ENCODE measurements at places on chromosomes 5 and 9. TPM values are rescaled to one million over a fixed set of nuclear protein-coding genes. Genes with fewer than 3 reads are reported as not detected.

DNA sequence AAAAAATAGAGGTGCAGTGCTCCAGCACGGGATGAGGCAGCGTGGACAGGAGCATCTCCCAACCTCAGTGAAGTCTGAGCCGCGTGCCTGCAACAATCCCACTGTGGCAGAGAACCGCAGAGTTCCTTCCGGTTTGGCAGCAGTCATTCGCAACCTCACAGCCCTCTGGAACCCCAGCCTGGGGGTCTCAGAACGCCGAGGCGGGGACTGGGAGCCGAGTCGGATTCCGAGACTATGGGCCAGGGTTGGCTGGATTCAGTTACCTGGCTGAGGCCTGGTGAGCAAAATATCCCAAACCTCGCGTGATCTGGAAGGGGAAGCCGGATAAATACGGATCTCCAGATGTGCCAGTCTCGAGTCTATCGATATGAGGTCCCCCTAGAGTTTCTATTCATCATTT is 27.0 kb downstream of the CDKN2A start:
- H3K27ac ChIP-seq: no peak overlapping the region
- H3K4me3 ChIP-seq: no peak overlapping the region
- peaks cover 7% of the 10 kb centered on the region for H3K27me3 ChIP-seq
- H3K36me3 ChIP-seq: no peaks in the 10 kb centered on the region

Gene SLC31A1
- total RNA-seq: 6.7 TPM

DNA sequence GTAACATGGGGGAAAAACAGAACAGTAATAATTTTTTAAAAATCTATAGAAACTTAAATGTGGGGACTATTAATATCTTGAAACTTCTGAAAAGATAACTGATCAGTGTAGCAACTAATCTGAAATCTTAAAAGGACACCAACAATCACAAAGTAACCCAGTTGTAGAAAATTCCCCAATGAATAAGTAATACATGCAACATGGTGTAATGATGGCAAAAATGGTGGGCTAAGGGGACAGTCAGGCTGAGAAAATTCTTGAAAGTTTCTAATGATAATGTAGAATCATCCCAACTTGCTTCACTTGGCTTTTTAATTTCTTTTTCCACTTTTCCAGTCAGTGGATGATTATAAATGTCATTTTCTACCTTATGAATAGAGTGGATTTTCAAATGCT is 5.4 kb downstream of the NFIL3 start:
- peaks cover 49% of the 10 kb centered on the region for H3K4me1 ChIP-seq
- H3K36me3 ChIP-seq: no peaks in the 10 kb centered on the region
- no peak overlapping the region for H3K4me3 ChIP-seq
- H3K27me3 ChIP-seq: no peaks in the 10 kb centered on the region

DNA sequence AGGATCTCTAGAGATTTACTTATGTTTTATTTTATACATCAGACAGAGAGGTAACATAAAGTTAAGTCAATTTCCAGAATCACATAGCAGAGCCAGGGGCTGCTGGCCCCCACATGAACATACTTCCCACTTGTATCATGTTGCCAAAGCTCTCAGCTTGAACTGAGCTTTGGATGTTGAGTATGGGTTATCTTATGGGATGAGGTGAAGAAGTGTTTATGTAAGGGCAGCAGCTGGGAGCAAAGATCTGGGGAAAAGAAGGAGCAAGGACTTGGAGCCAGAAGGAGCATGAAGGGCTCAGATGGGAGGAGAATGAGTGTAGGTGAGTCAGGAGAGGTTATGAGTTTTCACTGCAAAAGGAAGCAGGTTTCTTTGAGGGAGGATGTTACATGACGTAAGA is 72.0 kb downstream of the MROH2B start:
- DNase-seq: no peak
- H3K4me3 ChIP-seq: no peak overlapping the region
- no peaks in the 10 kb centered on the region for H3K36me3 ChIP-seq
- H3K27me3 ChIP-seq: no peaks in the 10 kb centered on the region
- H3K27ac ChIP-seq: no peak overlapping the region
- H3K4me1 ChIP-seq: no peaks in the 10 kb centered on the region

- H3K27me3 ChIP-seq: no peaks in the 10 kb centered on the region
- peak overlapping the region; percentile 72 for H3K4me3 ChIP-seq
- peaks cover 53% of the 10 kb centered on the region for H3K4me1 ChIP-seq
- peak overlapping the region; percentile 99 for H3K27ac ChIP-seq
- peaks cover 8% of the 10 kb centered on the region for H3K36me3 ChIP-seq
- DNase-seq: no peak
Measured at GRCh38 chr5:58459146-58460001, 512 bp downstream of the PLK2 start.

DNA sequence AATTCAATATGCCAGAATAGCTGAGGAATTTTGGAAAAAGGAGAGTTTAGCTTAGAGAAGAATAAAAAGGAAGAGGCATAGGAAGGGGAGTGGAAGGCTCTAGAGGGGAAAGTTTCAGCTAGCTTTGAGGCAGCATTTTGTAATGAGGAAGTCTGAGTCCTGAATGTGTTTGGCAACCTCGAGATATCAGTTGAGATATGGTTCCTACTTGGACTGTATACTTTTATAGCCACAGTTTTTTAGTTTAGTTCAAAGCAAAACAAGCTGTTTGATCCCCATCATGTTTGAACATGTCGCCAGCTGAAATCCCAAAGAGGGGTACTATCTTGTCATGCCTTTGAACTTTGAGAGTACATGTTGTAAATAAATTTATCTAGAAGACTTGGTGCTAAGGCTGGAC is 559.0 kb upstream of the FTMT start:
- H3K4me3 ChIP-seq: no peak overlapping the region
- no peaks in the 10 kb centered on the region for H3K27me3 ChIP-seq
- H3K4me1 ChIP-seq: no peaks in the 10 kb centered on the region

DNA sequence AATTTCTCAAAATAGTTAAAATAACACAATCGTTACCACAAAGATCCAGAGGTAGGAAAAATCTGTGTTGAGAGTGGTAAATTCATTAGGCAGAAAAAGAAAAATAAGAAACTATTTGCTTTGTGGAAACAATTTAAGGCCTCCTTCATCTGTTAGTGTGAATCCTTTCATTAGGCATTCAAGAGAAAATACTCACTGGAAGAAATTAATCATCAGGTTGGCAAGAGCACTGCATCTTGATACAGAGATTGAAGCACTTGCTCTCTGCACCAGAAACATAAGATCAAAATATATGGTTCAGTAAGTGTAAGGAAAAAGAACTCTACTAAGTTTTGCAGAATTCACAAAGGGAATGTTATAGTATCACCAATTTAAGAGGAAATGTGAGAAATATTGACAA is 44.4 kb downstream of the TTC39B start:
- no peaks in the 10 kb centered on the region for H3K27me3 ChIP-seq
- H3K36me3 ChIP-seq: no peaks in the 10 kb centered on the region
- no peak overlapping the region for H3K27ac ChIP-seq
- H3K4me1 ChIP-seq: no peaks in the 10 kb centered on the region
- DNase-seq: no peak
- H3K4me3 ChIP-seq: no peak overlapping the region
